Fibroblast of upper back skin (primary cell): ENCODE measurements at places on chromosomes 12 and 14.
A peak's percentile ranks its signal among the peaks of the same experiment; 100 is the strongest.

DNA sequence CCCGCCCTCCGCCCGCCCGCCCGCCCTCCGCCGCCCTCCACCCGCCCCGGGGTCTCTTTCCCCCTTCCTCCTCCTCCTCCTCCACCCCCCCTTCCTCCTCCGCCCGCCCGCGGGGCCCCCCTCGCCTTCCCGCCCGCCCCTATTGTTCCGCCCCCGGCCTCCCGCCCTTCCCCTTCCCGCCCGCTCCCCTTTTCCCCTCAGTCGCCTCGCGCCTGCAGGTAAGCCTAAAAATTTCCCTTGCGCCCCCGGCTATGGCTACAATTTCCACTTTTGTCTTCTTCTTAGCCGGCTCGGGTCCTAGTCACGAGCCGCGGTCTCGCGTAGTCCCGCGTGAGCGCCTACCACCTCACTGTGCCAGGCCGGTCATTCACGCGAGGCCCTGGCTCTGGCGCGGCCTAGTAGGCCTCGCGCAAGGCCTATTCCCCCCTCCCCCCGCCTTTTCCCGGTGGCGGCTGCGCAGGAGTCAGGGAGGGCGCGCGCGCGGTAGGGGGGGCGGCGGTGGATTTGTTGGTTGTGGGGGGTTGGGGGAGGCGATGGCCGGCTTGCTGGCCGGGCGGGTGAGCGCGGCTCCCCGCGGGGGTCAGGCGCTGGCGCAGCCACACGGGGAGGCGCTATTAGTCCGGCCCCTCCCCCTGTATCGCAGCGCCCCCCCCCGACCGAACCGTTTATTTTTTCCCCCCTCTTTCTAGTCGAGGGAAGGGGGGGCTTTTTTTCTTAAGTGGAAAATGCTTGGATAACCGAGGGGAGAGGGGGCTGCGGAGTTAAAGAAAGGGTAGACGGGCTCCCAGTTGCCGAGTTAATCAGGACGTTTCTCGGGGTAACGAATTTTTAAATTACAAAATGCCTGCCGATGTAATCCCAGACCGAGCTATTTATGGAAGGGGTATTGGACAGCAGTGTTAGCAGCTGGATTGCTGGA is 516 bp downstream of the PCBP2 start:
- peak; percentile 86 for DNase-seq

- peak; percentile 44 for DNase-seq
Measured at GRCh38 chr12:111063295-111064026, 143.1 kb upstream of the MYL2 start.

DNA sequence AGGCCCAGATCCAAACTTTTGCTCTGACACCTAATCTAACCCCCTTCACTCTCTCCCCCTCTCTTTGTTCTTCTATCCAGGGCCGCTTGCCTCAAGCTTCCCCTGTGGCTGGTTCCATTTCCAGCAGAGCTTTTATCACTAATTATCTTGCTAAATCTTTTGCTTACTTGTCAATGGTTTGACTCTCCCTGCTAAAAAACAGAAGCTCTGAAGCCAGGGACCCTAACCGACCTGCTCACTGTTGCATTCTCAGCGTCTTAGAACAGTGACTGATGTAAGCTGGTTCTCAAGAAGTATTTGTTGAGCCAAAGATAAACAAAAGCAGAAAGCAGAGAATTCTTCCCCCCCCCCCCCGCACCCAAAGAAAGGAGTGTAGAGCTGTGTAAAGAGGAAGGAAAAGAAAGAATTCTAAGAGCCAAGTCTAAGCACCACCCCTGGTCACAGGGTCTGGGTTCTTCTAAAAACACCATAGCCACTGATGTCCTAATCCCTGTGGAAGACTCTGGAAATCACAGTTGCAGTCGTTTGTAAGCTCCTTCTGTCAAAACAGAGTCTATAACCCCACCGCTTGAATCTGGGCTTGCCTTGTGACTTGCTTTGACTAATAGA is 385.8 kb downstream of the MED13L start:
- DNase-seq = no peak

GRCh38 chr12:64893961-64894360 is 69.5 kb downstream of the TBC1D30 start:
- peak; percentile 73 for DNase-seq

GRCh38 chr12:42128888-42129287 is 15.8 kb downstream of the GXYLT1 start:
- no peak for DNase-seq

DNA sequence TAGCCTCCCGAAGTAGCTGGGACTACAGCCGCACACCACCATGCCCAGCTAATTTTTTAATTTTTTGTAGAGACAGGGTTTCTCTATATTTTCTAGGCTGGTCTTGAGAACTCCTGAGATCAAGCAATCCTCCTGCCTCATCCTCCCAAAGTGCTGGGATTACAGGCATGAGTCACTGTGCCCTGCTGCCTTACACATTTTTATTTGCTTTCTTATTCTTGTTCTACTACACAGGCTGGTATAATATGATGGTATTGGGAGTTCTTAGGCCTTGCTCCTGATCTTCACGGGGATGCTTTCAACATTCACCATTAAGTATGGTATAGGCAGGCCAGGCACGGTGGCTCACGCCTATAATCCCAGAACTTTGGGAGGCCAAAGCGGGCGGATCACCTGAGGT is 21.2 kb downstream of the DGLUCY start:
- no peak for DNase-seq

DNA sequence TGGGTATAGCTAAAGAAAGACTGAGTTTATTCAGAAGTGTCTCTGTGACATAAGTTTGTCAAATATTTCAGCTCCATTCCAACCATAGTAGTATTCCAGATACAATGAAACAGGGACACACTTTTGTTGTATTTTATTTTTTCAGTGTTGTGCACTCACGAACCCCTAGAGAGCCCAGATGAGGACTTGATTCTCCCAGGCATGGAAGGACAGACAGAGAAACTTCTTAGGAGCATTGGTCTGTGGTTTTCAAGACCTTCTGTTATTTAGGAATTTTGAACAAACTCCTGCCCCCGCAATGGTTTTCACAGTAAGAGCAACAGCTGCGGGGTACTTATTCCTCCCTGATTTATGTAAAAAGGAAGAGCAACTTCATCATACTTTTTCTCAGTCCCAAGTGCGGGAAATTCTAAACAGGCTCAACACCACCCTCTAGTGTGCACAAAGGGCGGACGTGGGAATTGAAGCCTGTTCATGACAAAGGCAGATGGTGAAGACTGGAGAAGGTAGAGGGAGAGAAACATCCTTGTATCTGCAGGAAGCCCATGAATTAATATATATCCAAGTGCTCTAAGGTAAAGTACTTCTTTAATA is 147.6 kb downstream of the PAH start:
- peak; percentile 78 for DNase-seq

DNA sequence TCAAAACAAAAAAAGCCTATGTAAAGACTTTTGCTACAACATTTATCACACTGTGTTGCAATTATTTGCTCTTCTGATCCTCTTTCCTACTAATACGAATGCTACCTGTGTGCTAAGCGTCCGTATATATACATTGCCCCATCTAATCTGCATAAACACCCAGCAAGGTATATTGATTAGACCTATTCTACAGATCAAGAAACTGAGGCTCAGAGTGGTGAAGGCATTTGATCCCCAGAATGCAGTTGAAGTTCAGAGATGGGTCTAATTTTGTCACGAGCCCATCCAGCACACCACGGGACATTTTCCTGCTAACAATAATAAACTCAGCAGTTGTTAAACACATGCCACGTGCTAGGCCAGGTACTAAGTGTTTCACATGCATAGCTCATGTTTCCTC is 25.1 kb upstream of the CORO1C start:
- DNase-seq = no peak
